ENCODE measurements at places on chromosomes 5 and 9.

- DNase-seq, result no peak
These were observed 107.0 kb downstream of the CDH6 start for GRCh38 chr5:31300501-31300900.

DNA sequence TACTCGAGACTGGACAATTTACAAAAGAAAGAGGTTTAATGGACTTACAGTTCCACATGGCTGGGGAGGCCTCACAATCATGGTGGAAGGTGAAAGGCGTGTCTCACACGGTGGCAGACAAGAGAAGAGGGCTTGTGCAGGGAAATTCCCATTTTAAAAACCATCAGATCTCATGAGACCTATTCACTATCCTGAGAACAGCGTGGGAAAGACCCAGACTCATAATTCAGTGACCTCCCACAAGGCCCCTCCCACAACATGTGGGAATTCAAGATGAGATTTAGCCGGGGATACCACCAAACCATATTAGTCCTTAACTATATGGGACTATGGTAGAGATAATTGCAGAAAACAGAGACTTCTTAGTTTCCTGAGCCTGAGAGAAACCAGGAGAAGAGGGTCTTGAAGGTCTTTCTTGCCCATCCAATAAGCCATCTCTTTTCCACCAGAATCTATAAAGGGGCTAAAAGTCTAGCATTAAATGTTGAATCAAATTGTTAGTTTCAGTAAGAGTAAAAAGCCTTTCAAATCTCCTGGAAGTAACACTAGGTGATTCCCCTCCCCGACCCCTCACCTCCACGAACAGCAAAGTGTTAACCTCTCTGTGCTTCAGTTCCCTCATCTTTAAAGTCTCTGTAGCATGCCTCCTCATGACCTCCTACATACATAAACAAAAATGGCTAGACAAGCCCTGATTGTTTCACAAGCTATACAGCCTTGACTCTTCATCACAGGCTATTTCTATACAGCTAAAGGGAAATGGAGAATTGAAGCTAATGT, 259.1 kb downstream of the TMEM167A start:
- DNase-seq, result no peak

GRCh38 chr5:41869151-41869723, 988 bp downstream of the OXCT1 start:
- DNase-seq, result no peak

DNA sequence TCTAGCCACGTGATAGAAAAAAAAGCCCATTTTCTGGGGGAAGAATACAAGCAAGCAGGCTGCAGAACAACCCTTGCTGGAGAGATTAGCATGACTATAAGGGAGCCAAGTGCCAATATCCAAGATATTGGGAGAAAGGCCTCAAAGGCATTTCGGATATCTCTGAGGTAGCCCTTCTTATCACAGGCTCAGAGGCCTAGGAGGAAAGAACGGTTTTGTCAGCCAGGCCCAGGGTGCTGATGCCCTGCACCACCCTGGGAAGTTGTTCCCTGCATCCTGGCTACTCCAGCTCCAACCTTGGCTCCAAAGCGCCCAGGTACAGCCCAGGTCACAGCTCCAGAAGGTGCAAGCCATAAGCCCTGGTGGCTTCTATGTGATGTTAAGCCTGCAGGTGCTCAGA, 66.4 kb downstream of the C9orf153 start:
- no peak for DNase-seq

- DNase-seq, result no peak
These were observed 243.0 kb upstream of the PTPRD start for GRCh38 chr9:10855847-10856246.

GRCh38 chr9:1096155-1096964, 46.2 kb downstream of the DMRT2 start:
- no peak for DNase-seq

DNA sequence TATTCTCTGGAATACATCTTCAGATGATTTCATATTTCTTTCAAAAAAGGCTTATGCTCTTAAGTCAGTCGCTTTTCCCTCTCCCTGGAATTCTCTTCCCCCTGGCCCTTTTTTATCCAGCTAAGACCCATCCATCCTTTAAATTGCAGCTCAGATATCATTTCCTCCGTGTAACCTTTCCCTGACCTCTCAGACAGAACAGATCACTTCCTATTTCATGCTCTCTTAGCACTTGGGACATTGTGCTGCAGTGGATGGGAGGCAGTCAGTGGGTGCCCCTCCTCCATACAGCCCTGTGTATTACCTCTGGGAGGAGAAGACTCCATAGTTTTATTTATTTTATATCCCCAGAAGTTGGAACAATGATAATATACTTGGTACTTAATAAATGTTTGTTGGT, 423.4 kb downstream of the ISL1 start:
- DNase-seq, result no peak

DNA sequence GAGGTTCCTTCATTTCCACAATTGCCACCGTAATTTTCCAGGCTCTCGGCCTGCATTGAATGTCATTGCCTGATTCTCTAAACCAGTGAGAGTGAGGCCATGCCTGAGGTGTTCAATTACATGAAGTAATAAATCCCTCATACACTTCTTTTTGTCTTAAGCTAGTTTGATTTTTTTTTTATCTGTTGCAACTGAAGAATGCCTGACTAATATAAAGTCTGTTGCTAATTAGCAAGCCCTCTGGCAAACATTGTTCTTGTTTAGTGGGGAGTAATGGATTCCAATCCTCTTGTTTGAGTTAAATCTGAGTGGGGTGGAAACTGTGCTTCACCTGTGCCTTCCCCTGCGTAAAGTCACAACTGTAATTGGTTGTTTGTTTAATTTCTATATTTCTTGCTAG, 338.1 kb upstream of the ATP10B start:
- no peak for DNase-seq

DNA sequence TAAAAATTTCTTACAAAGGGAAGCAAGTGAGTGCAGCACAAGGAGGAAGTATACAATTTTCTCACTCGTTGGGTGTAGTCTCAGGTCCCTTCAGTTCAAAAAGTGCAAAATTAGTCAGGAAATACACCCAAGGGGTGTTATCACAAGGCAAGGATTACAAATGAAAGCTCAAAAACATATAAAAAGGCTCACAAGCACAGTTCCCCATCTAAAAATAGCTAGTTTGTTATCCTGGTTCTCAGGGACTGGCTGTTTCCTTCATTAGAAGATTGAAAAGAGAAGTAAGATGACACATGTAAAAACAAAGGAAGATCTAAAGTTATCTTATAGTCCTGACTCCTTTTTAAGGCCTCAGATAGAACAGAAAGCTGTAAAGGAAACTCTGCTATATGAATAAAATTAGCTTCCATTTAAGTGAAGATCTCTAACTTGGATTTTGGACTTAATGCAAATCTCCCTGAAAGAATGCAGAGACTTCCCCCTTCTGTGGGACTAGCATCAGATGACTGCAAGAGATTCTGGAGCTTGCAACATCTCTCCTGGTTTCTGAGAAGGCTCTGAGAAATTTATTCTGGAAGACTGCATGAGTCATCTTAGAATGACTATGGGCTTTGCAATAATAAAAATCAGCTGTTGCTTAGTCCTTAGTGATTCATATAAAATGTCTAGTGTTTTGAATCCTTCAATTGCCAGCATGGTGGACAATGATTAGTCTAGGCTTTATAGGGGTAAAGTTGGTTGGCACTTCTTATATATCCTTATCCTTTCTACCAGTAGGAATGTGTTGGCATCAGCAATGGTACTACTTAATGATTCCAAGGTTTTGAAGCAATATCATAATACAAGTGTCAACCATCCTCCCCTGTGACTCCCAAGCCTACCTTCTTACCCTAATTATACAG, 25.4 kb downstream of the DAB2 start:
- no peak for DNase-seq

GRCh38 chr9:18154661-18155060, 319.3 kb upstream of the ADAMTSL1 start:
- no peak for DNase-seq

GRCh38 chr5:142883438-142883837, 113.3 kb downstream of the ARHGAP26 start:
- DNase-seq, result no peak

GRCh38 chr5:73596705-73597328, 29.2 kb upstream of the ARHGEF28 start:
- no peak for DNase-seq

- no peak for DNase-seq
These were observed 13.2 kb upstream of the CEL start for GRCh38 chr9:133048595-133048994.

DNA sequence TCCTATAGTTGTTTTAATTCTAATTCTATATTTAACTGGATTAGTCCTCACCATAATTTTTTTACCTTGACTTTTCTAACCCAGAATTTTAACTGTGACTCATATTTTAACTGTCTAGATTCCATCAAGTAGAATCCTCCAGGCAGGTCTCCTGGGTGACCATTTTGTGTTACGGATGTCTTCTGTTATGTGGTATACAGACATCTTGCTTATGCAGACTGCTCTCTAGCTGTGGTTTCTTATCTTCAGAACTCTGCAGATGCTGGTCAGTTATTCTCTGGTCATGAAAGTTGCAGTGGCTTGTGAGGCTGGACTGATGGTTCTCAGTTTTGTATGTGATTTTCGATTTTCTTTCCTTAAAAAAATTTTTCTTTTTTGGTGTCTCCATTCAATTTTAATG, 139.4 kb downstream of the ATG10 start:
- DNase-seq, result no peak

DNA sequence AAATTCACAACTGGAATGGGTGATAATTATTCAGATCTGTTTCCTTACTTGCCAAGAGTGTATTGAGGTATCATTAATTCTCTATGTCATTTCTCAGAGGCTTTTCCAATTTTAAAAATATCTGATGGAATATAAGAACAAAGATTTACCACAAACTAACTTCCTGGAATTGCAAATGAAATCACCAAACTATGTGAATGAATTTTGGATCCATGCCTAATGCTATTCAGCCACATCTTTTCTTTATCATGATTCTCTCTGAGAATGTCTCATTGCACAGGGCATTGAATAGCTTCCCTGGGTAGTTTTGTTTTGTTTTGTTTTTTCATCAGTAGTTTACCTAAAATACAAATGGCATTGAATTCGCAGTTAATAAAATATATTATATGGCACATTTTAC, 146.9 kb upstream of the FBN2 start:
- no peak for DNase-seq

GRCh38 chr5:146877178-146877681, 1.3 kb downstream of the PPP2R2B start:
- no peak for DNase-seq

DNA sequence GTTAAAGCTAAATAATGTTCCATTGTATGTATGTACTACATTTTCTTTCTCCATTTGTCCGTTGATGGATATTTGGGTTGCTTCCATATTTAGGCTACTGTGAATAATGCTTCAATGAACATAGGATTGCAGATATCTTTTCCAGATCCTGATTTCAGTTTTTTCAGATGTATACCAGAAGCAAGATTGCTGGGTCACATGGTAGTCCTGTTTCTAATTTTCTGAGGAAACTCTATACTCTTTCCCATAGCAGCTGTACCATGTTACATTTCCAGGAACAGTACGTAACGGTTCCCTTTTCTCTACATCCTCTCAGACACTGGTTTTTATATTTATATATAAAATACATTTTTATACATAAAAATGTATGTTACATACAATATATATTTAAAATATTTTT, 121.8 kb downstream of the GCNT1 start:
- no peak for DNase-seq
